Activated naive CD4-positive, alpha-beta T cell treated with anti-CD3 and anti-CD28 coated beads for 36 hours (primary cell): ENCODE measurements at places on chromosomes 13 and 19. TPM values are rescaled to one million over a fixed set of nuclear protein-coding genes. Genes with fewer than 3 reads are reported as not detected.

- no peak overlapping the region for H3K27ac ChIP-seq
- H3K27me3 ChIP-seq: no peaks in the 10 kb centered on the region
- no peak overlapping the region for H3K4me3 ChIP-seq
- no peaks in the 10 kb centered on the region for H3K36me3 ChIP-seq
These were observed 58.0 kb upstream of the TRPC4 start for GRCh38 chr13:37927561-37927960.

Gene FBXO27
- total RNA-seq: 1.0 TPM

DNA sequence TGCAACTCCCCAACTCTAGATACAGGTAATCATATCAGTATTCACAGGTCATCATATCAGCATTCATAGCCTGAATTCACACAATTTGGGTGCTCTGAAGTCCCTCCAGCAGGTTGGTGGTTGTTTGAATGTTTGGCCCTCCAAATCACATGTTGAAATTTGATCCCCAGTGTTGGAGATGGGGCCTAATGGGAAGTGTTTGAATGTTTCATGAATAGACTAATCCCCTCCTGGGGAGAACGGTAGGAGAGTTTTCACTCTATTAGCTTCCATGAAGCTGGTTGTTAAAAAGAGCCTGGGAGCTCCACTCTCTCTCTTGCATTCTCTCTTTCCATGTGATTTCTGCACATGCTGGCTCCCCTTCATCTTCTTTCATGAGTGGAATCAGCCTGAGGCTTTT is 288.6 kb upstream of the PCDH9 start:
- no peak overlapping the region for H3K27ac ChIP-seq
- H3K4me3 ChIP-seq: no peak overlapping the region
- no peaks in the 10 kb centered on the region for H3K27me3 ChIP-seq
- DNase-seq: no peak
- no peaks in the 10 kb centered on the region for H3K4me1 ChIP-seq

DNA sequence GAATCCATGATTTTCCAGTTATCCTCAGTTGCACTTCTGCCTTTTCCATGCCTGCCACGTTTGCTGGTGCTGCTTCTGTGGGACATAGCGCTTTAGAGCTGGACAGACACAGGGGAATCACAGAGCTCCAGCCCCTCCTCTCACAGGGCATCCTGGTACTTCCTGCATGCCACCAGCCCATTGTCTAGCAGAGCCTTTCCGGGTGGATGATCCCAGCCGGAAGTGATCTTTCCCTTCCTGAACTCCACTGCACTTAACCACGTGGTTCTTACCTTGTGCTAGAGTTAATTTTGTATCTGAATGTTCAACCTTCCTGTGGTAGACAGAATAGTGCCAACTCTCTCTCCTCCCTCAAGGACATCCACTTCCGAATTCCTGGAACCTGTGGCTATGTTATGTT is 12.6 kb upstream of the OLFM4 start:
- H3K27me3 ChIP-seq: peaks cover 25% of the 10 kb centered on the region
- H3K4me1 ChIP-seq: no peaks in the 10 kb centered on the region
- DNase-seq: no peak
- H3K4me3 ChIP-seq: no peak overlapping the region
- no peak overlapping the region for H3K27ac ChIP-seq

GRCh38 chr13:65090186-65090585 is 2139.9 kb downstream of the PCDH9 start:
- H3K27me3 ChIP-seq: no peaks in the 10 kb centered on the region
- no peak overlapping the region for H3K27ac ChIP-seq
- no peaks in the 10 kb centered on the region for H3K4me1 ChIP-seq
- no peak for DNase-seq

DNA sequence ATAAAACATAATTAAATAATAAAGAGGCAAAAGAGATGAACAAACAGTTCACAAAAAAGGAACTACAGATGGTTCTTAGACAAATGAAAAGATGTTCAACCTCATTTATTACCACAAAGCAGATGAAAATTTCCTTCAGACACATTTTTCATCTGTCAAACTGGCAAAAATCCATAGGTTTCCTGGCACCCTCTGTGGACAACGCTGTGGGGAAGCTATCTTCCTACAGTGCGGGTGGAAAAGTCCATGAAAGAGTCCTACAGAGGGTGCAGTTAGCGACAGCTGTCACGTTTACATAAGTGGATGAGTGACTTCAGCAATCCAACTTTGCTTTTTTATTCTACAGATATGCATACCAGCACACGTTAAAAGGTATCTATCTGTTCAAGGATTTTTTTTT is 30.3 kb upstream of the PDCD5 start:
- no peaks in the 10 kb centered on the region for H3K4me1 ChIP-seq
- H3K27ac ChIP-seq: no peak overlapping the region
- no peaks in the 10 kb centered on the region for H3K36me3 ChIP-seq

Gene RGCC
- total RNA-seq: 77.8 TPM
